ENCODE measurements at places on chromosomes 16 and 17.
A peak's percentile ranks its signal among the peaks of the same experiment; 100 is the strongest.

DNA sequence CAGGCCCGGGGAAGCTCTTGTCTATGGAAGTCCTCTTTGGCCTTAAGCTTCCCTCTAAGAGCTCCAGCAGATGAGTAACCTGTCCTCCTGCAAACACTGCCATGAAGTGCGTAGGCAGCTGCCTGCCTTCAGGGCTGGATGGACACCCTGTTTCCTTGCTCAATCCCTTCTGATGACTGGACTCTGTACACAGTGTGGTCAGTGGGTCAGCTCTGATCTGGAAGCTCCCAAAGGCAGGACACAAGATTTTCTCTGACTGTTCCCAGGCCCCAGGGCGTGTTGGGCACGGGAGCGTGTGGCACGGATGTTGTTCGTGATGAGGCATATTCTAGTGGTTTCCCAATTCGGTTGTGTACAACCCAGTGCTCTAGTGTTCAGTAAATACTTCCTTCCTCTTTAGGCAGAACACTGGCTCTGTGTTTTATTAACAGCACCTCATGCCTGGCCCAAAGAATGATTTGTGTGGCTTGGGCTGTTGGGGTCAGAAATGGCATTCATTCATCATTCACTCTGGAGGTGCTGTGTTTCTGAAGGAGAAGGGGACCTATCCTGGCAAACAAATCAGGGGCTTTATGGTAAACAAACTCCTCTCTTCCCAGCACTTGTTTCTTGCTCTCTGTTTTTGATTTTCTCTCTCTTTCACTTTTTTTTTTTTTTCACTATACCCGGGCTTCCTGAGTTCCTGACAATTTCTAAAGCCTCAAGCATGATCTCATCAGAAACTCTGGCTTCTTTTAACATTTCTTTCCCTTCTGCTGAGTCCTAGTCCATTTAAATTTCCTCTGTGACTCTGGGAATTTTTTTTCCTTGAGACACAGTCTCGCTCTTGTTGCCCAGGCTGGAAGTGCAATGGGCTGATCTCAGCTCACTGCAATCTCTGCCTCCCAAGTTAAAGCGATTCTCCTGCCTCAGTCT is 12.0 kb upstream of the RNF157 start:
- DNase-seq = no peak

- DNase-seq = peak; percentile 31
These were observed 27.2 kb downstream of the MAP2K4 start for GRCh38 chr17:12047681-12048376.

GRCh38 chr17:35743626-35744328 is 9.3 kb downstream of the GAS2L2 start:
- DNase-seq = no peak

DNA sequence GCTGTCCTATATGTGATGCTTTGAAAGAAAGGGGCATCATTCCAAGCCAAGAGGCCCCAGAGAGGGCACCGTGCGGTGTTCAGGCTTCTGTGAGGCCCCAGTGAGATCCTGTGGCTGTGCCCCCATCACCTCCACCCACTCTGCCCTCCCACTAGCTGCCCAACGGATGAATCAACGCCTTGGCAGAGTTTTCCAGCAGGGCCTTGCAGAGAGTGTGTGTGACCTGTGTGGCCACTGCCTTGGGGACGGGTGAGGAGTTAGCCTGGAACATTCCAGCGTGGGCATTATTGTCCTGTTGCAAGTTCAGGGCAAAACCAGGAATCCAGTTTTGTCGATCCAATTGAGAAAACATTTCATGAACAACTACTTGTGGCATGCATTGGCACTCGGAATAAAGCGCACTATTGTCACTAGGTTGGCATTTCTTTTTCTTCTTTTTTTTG is 53.7 kb downstream of the SF3B3 start:
- DNase-seq = no peak

- DNase-seq = no peak
These were observed 765 bp downstream of the COL1A1 start for GRCh38 chr17:50200457-50201275.

DNA sequence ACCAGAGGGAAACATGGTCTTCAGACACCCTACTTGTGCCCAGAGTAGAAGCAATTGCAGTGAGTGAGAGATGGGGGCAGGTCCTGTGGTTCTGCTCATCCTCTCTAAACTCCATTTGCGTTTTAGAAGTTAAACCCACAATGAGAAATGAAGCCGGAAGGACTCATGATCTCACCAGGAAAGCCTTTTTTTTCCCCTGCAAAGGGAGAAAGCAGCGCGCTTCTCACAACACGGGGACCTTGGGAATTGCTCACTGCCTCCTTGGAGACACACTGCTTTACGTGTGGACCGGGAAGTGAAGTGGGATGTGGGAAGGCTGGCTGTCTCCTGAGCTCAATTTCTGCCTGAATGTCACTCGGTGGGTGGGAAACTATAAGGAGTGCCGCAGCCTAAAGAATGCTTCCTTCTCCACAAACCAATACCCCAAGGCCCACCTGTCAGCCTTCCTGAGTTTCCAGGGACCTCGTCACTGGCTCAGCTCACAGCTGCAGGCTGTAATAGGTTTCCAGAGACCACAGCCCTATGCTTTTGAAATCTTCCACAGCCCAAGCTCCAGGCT is 365.4 kb downstream of the XYLT1 start:
- no peak for DNase-seq

- DNase-seq = no peak
These were observed 141.5 kb upstream of the PLCG2 start for GRCh38 chr16:81637336-81638235.

GRCh38 chr17:28997806-28998205 is 8.0 kb downstream of the SEZ6 start:
- DNase-seq = no peak

GRCh38 chr16:16150117-16150877 is 73.0 kb downstream of the ABCC6 start:
- DNase-seq = no peak

DNA sequence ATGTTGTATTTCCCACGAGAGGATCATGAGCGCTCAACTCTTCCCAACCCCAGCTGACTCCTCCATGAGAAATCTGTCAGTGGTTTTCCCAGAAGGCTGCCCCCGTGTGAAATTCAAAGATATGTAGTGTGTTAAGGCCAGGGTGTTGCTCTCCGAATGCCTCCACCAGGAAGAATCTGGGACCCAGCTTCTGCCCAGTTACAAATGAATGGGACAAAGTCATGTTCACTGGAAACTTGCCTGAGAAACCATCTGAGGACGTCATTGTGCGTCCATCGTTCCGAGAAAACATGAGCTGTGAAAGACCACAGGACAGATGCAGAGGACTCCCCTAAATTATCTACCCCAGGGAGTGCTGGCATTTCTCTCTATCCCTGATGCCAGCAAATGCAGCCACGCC is 86.0 kb downstream of the AIPL1 start:
- DNase-seq = no peak

- no peak for DNase-seq
These were observed 2166.6 kb downstream of the TP53TG3F start for GRCh38 chr16:35626041-35626440.

DNA sequence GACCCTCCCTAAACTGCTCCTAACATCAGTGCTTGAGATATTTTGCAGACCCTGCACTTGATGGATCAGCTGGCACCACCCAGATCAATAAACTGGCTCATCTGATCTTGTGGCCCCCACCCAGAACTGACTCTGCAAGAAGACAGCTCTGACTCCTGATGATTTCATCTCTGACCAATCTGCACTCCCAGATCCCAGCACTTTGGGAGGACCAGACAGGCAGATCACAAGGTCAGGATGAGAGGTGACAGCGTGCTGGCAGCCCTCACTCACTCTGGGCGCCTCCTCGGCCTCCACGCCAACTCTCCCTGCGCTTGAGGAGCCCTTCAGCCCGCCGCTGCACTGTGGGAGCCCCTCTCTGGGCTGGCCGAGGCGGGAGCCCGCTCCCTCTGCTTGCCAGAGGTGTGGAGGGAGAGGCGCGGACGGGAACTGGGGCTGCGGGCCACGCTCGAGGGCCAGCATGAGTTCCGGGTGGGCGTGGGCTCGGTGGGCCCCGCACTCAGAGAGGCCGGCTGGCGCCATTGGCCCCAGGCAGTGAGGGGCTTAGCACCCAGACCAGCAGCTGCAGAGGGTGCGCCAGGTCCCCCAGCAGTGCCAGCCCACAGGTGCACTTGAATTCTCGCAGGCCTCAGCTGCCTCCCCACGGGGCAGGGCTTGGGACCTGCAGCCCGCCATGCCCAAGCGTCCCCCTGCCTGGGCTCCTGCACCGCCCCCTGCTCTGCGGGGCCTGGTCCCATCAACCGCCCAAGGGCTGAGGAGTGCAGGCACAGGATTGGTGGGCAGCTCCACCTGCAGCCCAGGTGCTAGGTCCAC is 2.4 kb upstream of the C16orf54 start:
- no peak for DNase-seq

DNA sequence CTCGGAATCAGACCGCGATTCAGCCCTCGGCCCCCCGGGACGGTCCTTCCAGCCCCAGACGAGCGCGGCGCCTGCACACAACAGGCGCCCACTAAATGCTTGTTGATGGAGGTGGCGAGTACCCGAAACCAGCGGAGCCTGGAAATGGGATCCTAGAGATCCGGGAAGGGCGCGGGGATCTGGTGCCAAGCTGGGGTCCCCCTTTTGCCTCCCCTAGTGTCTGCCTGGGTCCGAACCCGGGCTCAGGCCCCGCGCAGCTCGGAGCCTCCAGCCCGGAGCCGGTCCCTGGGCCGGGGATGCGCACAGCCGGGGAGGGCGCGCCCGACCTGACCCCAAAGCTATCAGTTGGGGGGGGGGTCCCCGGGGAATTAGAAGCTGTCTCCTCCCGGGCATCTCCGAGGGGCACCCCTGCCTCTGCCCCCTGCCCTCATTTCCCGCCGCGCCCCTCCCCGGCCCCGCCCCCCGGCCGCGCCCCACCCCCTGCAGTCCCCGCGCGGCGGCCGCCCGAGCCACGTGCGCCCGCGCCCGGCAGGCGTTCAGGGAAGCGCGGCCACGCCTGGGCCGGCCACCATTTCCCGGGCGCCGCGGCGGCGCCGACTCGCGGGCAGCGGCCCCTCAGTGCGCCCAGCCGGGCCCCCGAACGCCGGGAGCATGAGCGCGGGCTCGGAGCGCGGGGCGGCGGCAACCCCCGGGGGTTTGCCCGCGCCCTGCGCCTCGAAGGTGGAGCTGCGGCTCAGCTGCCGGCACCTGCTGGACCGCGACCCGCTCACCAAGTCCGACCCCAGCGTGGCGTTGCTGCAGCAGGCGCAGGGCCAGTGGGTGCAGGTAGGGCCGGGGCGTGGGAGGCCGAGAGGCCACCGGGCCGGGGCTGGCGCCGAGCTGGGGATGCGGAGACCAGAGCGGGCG is at the start of gene CPNE7:
Gene CPNE7, plus strand, starts transcription at position 512 of the 906 bp plus-strand sequence. Its CDS starts 140 bp downstream, at position 652.
- DNase-seq = no peak

DNA sequence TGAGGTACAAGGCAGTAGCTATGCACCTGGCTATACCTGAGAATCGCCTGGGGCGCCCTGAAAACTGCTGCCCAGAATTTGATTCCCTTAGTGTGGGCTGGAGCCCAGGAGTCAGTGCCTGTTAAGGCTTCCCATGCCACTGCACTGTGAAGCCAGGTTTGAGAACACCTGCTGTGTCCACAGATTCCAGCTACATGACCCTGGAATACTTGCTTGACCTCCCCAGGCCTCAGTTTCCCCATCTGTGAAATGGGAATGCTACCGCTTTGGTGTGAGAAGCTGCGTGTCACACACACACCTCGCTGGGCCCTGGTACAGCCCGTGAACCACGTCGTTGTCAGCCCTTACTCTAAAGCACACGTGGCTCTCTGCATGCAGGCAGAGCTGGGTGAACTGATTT is 271.0 kb downstream of the C16orf95 start:
- no peak for DNase-seq

GRCh38 chr17:82302568-82302963 is 14.8 kb downstream of the CD7 start:
- no peak for DNase-seq

Measured in glomerular endothelial cell (primary cell).